Esophagus squamous epithelium (tissue), 5 donors: ENCODE measurements at places on chromosomes 3 and 15.
A peak's percentile ranks its signal among the peaks of the same experiment; 100 is the strongest.

DNA sequence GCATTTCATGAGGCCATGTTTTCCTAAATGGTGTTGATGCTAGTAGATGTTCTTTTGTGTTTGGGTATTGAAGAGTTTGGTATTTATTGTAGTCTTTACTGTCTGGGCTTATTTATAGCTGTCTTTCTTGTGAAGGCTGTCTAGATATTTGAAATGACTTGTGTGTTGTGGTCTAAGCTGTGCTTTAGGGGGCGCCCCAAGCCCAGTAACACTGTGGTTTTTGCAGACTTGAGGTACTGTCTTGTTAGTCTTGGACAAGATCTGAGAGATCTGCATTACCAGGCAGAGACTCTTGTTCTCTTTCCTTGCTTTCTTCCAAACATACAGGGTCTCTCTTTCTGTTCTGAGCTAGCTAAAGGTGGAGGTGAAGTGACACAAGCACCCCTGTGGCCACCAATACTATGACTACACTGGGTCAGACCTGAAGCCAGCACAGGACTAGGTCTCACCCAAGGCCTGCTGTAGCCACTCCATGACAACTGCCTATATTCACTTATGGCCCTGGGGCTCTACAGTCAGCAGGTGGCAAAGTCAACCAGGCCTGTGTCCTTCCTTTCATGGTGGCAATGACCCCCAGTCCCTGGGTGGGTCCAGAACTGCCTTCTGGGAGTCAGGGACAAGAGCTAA is 152.1 kb upstream of the TBC1D5 start:
- H3K27me3 ChIP-seq, result no peaks in the 10 kb centered on the region
- H3K4me3 ChIP-seq, result no peak overlapping the region
- no peak for DNase-seq
- H3K27ac ChIP-seq, result no peak overlapping the region
- no peaks in the 10 kb centered on the region for H3K4me1 ChIP-seq

DNA sequence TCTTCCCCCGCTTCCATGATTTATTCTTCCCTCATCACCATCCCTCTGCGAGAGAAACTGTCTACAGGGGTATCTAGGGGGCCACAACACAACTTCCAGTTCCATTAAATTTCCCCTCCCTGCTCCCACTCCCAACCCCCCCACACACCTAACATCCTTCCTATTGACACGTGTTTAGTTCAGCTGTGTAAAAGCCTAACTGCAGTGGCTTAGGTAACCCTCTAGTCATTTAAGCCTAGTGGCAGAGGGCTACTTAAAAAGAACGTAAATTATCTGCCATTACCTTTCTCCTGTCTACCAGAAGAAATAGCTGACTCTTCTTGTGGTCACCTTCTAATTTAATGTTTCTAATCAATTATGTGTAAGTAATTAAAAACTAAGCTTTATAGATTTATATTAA is 56.3 kb downstream of the ZNF148 start:
- H3K4me1 ChIP-seq, result peaks cover 19% of the 10 kb centered on the region
- no peak overlapping the region for H3K4me3 ChIP-seq
- no peak for DNase-seq
- no peak overlapping the region for H3K27ac ChIP-seq
- H3K36me3 ChIP-seq, result no peaks in the 10 kb centered on the region

- no peaks in the 10 kb centered on the region for H3K27me3 ChIP-seq
- no peak for DNase-seq
- H3K27ac ChIP-seq, result no peak overlapping the region
- no peaks in the 10 kb centered on the region for H3K4me1 ChIP-seq
These were observed 11.3 kb upstream of the P2RY12 start for GRCh38 chr3:151395806-151396205.

- H3K4me3 ChIP-seq, result no peak overlapping the region
- H3K27me3 ChIP-seq, result no peaks in the 10 kb centered on the region
- H3K4me1 ChIP-seq, result no peaks in the 10 kb centered on the region
- H3K36me3 ChIP-seq, result no peaks in the 10 kb centered on the region
These were observed 21.2 kb downstream of the CADM2 start for GRCh38 chr3:84980011-84980410.

DNA sequence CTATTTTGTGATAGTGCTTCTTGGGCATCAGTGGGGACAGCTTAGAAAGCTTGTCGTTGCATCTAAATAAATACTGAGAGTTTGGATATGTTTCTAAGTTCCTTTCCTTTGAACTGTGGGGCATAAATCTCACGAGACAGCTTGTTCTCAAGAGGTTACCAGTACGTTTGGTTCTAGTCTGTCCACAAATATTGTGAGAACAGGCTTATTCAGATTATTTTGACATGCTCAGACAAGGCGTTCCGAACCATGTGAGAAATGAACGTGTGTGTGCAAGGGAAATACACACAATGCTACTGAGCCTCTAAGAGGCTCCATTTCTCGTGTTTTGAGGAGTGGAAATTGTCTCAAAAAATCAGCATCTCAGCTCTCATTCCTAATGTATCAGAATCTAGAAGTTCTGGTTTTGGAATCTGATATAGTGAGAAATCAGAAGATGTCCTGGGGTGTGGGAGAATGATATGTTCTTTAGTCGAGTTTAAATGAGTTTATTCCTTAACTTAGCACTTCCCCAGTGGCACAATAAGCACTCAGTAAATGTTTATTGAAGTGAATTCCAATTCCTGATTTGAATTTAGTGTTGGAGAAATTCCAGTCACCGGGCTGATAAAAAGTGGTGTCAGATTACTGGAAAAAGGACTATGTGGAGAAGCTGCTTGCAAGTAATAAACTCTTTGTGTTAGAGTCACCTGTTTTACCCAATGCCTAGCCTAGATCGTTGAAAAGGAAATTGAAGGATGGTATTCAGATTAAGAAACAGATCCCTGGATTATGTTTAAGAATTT is 481.5 kb downstream of the LPP start:
- no peaks in the 10 kb centered on the region for H3K4me1 ChIP-seq
- no peaks in the 10 kb centered on the region for H3K36me3 ChIP-seq
- no peaks in the 10 kb centered on the region for H3K27me3 ChIP-seq
- peak overlapping the region; percentile 28 for H3K27ac ChIP-seq
- no peak overlapping the region for H3K4me3 ChIP-seq

- DNase-seq, result no peak
- no peak overlapping the region for H3K4me3 ChIP-seq
- H3K27ac ChIP-seq, result peak overlapping the region; percentile 39
- H3K36me3 ChIP-seq, result no peaks in the 10 kb centered on the region
- peaks cover 5% of the 10 kb centered on the region for H3K4me1 ChIP-seq
These were observed 97.5 kb downstream of the IGF1R start for GRCh38 chr15:98745650-98746374.

GRCh38 chr3:70067860-70068521 is 68.5 kb downstream of the SAMMSON start:
- no peak for DNase-seq
- no peaks in the 10 kb centered on the region for H3K4me1 ChIP-seq
- H3K27ac ChIP-seq, result peak overlapping the region; percentile 26

DNA sequence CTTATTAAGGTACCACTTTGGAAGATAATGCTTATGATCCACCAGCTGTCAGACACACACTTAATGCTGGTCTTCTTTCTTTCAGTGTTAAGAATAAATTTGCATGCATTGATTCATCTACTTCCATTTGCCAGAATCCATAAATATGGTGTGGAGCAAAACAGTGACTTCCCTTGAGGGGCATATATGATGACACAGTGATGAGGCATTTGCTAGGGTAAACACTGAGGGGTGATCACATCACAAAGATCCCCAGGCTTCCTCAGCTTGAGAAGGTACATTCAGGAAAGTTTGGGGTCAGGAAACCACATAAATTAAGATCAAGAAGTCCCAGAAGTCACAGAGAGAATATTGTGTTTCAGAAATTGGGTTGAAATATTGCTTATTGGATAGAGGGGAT is 9.9 kb upstream of the ZBED2 start:
- H3K4me1 ChIP-seq, result peaks cover 11% of the 10 kb centered on the region
- no peak overlapping the region for H3K4me3 ChIP-seq
- no peak overlapping the region for H3K27ac ChIP-seq
- no peaks in the 10 kb centered on the region for H3K27me3 ChIP-seq
- DNase-seq, result no peak

DNA sequence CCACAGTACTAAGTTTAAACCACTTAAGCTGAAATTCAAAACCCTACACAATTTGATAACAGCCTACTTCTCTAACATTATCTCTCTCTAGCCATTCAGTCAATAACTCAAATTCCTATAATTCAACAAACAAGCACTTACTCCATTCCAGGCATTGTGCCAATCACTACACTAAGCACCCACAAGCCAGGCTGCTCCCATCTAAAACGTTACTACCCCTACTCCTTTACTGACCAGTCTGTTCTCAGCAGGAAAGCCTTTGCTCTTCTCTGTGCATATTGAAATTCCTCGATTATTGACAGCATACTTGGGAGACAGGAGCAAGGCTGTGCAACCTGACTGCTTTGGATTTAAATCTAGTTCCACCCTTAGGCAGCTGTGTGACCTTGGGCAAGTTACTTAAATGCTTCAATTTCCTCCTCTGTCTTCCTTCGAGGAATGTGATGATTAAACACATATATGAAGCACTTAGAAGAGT is 177.2 kb upstream of the THBS1 start:
- no peak overlapping the region for H3K27ac ChIP-seq
- DNase-seq, result no peak
- no peaks in the 10 kb centered on the region for H3K4me1 ChIP-seq

DNA sequence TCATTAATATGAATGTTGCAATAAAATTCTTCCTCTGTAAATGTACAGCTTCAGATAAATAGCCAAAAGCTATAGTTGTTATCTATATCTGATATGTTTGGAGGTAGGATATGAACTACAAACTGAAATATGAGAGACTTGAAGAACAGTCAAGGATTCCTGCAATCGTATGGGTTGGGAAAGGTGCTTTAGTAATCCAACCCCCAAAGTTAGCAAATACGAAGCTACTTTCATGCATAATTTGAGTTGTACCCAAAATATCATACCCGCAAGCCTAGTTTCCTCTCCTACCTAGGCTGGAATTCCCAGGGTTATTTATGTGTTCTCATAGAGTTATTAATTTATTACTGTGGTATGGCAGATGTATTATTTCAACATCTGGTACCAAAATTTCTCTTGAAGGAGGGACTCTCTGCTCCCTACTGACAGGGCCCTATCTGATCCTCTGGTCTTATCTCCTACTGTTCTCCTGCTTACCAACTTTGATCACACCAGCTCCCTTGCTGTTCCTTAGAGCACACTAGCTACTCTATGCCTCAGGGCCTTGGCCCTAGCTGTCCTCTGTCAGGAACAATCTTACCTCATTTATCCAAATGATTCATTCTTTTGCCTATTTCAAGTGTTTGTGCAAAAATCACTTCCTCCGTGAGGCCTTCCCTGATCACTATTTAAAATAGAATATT is 140.4 kb upstream of the CCDC54 start:
- no peak for DNase-seq
- no peaks in the 10 kb centered on the region for H3K27me3 ChIP-seq
- no peaks in the 10 kb centered on the region for H3K36me3 ChIP-seq

DNA sequence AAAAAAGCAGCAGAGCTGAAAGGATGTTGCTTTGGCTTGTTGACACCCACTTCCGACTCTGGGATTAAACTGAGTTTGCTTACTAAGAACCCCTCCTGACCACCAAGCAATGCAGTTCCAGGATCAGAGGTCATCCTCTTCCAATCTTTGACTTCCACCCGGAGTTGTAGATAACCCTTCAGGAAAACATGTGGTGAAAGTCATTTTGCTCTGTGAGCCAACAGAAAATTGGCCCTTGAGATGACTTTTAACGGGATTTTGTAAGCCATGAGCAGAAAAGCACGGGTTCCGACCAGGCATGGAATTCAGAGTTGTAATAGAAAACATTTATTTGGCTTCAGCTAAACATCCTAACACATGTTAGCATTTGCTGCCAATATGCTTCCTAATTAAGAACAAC is 171.6 kb upstream of the NR2F2 start:
- H3K4me1 ChIP-seq, result peaks cover 4% of the 10 kb centered on the region
- H3K27ac ChIP-seq, result peak overlapping the region; percentile 65
- H3K27me3 ChIP-seq, result no peaks in the 10 kb centered on the region
- no peak overlapping the region for H3K4me3 ChIP-seq

GRCh38 chr3:176208915-176209314 is 988.4 kb downstream of the TBL1XR1 start:
- no peaks in the 10 kb centered on the region for H3K36me3 ChIP-seq
- no peaks in the 10 kb centered on the region for H3K4me1 ChIP-seq

DNA sequence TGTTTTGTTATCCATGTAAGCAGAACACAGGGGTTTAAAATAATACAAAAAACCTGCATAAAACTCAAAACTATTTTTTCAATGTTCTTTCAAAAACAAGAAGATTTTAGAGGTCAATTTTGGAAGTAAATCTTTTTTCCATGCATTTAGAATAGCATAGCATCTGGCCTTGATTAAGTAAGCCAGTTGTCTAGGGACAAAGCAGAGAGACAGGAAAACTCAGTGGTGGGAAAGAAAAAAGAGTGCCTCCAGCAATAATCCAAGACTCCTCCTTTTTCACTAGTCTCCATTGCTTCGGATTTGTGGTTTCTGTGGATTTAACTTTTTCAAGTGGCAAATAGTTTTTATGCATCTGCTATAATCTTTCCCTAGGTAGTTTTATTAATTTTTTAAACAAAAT is 88.9 kb downstream of the SUCNR1 start:
- H3K4me3 ChIP-seq, result no peak overlapping the region
- H3K27me3 ChIP-seq, result no peaks in the 10 kb centered on the region
- H3K36me3 ChIP-seq, result no peaks in the 10 kb centered on the region
- no peak for DNase-seq

GRCh38 chr15:47349179-47349578 is 368.1 kb upstream of the SEMA6D start:
- no peak for DNase-seq
- H3K36me3 ChIP-seq, result no peaks in the 10 kb centered on the region
- no peaks in the 10 kb centered on the region for H3K4me1 ChIP-seq
- H3K27me3 ChIP-seq, result no peaks in the 10 kb centered on the region
- no peak overlapping the region for H3K27ac ChIP-seq
- no peak overlapping the region for H3K4me3 ChIP-seq

- no peak overlapping the region for H3K4me3 ChIP-seq
- no peaks in the 10 kb centered on the region for H3K36me3 ChIP-seq
- no peak overlapping the region for H3K27ac ChIP-seq
- H3K4me1 ChIP-seq, result no peaks in the 10 kb centered on the region
- no peak for DNase-seq
These were observed 630.4 kb downstream of the NR2F2 start for GRCh38 chr15:96960711-96961480.

DNA sequence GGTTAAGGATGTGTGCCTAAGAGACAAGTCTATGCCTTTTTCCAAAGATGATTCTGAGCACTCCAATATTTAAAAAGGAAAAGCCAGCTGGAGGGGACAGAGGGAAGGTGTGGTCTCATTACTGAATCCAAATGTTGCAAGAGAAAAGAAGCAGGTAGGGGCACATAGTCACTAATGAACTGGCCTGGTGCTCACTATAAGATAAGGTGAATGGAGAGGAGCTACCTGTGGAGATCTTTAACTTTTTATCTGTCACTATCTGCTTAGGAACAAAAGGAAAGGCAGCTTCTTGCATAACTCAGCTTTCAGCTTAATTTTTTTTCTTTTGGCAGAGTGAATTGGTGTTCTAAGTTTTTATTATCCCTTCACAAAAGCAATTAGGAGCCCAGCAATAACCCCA is 69.1 kb downstream of the RPN1 start:
- no peaks in the 10 kb centered on the region for H3K36me3 ChIP-seq
- H3K27me3 ChIP-seq, result peaks cover 38% of the 10 kb centered on the region
- DNase-seq, result no peak
- H3K27ac ChIP-seq, result no peak overlapping the region
- no peak overlapping the region for H3K4me3 ChIP-seq
- no peaks in the 10 kb centered on the region for H3K4me1 ChIP-seq
